Type B pancreatic cell (in vitro differentiated cells): ENCODE measurements at places on chromosomes 4 and X. TPM values are rescaled to one million over a fixed set of nuclear protein-coding genes. Genes with fewer than 3 reads are reported as not detected.

DNA sequence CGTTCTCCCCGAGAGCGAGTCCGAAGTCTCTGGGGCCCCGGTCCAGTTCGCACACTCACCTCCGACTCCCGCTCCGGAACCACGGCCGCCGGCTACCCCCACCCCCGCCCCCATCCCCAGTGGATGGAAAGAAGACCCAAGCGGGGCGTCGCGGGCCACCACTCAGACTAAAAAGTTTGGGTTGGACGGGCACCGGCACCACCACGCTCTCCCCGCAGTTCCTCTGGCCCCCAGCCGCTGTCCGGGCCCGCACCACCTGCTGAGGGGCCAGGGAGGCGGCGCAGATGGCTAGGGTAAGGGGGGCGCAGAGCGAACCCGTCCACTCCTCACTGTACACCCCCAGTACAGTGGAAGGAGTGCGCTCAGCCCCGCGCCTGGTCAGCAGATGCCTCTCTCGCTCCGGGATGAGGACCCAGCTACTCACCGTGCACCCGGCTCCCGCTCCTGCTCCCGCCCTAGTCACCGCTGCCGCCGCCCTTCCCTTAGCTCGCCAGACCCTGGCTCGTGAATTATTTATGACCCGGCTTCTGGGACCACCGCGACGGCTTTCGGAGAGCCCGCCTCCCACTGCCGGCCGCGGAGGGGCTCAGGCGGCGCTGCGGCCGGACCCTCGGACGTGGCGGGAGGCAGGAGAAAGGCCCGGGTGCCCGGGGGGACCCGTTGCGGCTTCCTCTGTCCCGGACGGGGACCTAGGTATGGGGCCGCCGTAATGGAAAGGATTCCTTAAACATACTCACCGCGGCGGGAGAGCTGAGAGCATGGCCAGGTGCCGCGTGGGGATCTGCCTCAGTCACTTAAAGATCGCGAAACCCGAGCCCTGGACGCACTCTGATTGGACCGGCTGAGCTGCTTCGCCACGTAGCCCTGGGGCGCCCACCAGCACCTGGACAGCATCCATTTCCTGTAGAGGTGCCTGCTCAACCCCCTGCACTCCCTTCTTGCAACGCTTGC, at the start of gene PROM1:
TSS of gene PROM1 (minus strand) at position 783 of the 951 bp plus-strand sequence. CDS start 8,117 bp downstream, outside the sequence.
- H3K4me3 ChIP-seq: peak within 1 kb of the TSS; percentile 90
- H3K4me1 ChIP-seq: peaks cover 24% of the 10 kb centered on the region
- peaks cover 65% of the 10 kb centered on the region for H3K27me3 ChIP-seq
- peak; percentile 72 for DNase-seq
- H3K27ac ChIP-seq: peak within 1 kb of the TSS; percentile 80
- no peaks in the 10 kb centered on the region for H3K36me3 ChIP-seq

DNA sequence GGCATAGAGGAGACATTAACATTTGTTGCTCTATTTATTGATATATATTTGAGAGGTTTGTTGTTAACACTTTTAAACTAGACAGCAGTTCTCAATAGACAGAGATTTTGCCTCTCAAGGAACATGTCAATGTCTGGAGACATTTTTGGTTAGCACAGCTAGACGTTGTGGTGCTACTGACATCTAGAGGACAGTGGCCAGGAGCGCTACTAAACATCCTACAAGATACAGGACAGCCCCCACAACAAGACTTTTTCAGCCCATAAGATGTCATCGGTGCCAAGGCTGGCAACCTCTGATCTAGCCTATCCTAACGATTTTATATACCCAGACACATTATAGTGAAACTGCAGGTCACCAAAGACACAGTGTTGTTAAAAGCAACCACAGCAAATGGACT, 18.4 kb upstream of the CTSO start:
- no peak overlapping the region for H3K4me3 ChIP-seq
- H3K27me3 ChIP-seq: no peaks in the 10 kb centered on the region

- DNase-seq: no peak
- no peaks in the 10 kb centered on the region for H3K36me3 ChIP-seq
- H3K4me1 ChIP-seq: peaks cover 5% of the 10 kb centered on the region
- peaks cover 18% of the 10 kb centered on the region for H3K27me3 ChIP-seq
- H3K27ac ChIP-seq: no peak overlapping the region
Measured at GRCh38 chr4:1569461-1570151, 114.5 kb downstream of the FAM53A start.

- H3K27ac ChIP-seq: peak within 1 kb of the TSS; percentile 91
- peaks cover 56% of the 10 kb centered on the region for H3K4me1 ChIP-seq
- H3K4me3 ChIP-seq: peak within 1 kb of the TSS; percentile 93
- peaks cover 11% of the 10 kb centered on the region for H3K27me3 ChIP-seq
Measured at GRCh38 chr4:185811509-185812364, at the start of gene SORBS2. Gene SORBS2, minus strand, starts transcription at chr4:185812194. Its CDS starts 121,623 bp downstream, at chr4:185690571.

DNA sequence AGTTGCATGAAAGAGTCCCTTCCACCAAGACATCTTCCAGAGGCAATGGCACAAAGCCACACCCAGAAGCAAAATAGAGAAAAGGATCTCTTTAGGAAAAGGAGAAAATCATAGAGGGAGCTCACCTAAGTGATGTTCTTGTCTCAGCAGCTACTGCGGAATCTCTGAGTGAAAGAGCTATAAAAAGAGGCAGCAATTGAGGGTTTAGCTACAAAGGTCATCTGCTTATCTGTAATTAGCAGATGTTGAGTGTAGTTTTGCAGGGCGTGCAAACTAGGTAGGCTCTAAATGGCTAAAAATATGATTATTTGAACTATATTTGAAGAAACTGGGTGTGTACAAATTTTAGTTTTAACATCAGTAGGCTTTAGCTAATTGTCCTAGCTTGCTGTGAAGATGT, 276.0 kb downstream of the HS3ST1 start:
- H3K4me3 ChIP-seq: no peak overlapping the region
- no peak overlapping the region for H3K27ac ChIP-seq
- DNase-seq: no peak
- H3K4me1 ChIP-seq: peaks cover 16% of the 10 kb centered on the region
- H3K36me3 ChIP-seq: no peaks in the 10 kb centered on the region
- no peaks in the 10 kb centered on the region for H3K27me3 ChIP-seq

- peaks cover 31% of the 10 kb centered on the region for H3K4me1 ChIP-seq
- H3K36me3 ChIP-seq: no peaks in the 10 kb centered on the region
- no peak overlapping the region for H3K4me3 ChIP-seq
- H3K27me3 ChIP-seq: peaks cover 24% of the 10 kb centered on the region
- no peak overlapping the region for H3K27ac ChIP-seq
- DNase-seq: no peak
Measured at GRCh38 chr4:52370576-52370975, 288.5 kb downstream of the USP46 start.

The NKX3-2 gene
- 0.79 and 6.0 TPM in 2 replicates for total RNA-seq

- H3K27me3 ChIP-seq: peaks cover 3% of the 10 kb centered on the region
- no peak overlapping the region for H3K4me3 ChIP-seq
- H3K27ac ChIP-seq: no peak overlapping the region
- no peak for DNase-seq
- H3K4me1 ChIP-seq: peaks cover 24% of the 10 kb centered on the region
Measured at GRCh38 chr4:109078724-109079123, 223.7 kb downstream of the COL25A1 start.

- H3K27me3 ChIP-seq: no peaks in the 10 kb centered on the region
- peaks cover 3% of the 10 kb centered on the region for H3K4me1 ChIP-seq
- no peaks in the 10 kb centered on the region for H3K36me3 ChIP-seq
- peak overlapping the region; percentile 72 for H3K4me3 ChIP-seq
- no peak for DNase-seq
- H3K27ac ChIP-seq: peak overlapping the region; percentile 66
Measured at GRCh38 chrX:2503591-2504500, 3.1 kb upstream of the DHRSX start.

The TLR10 gene
- total RNA-seq: 0.22 and 0.81 TPM in 2 replicates

DNA sequence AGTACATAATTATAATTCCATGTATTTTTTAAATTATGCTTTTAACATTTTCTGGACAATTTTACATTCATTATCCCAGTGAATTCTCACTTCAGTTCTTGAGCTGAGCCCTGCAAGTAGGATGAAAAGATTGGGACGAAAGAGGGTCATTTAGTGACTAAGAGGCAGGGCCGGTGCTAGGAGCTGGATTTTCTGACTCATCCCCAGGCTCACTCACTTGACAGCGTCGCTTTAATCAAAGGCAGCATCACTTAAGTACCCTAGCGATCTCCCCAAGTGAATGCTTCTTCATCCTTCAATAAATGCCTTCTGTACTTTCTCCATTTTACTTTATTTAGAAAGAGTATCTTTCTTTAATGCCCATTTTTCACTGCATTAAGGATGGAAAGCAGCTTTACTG, 263.6 kb downstream of the HS3ST1 start:
- H3K27ac ChIP-seq: no peak overlapping the region
- no peaks in the 10 kb centered on the region for H3K36me3 ChIP-seq
- H3K4me3 ChIP-seq: no peak overlapping the region
- H3K27me3 ChIP-seq: no peaks in the 10 kb centered on the region
- no peaks in the 10 kb centered on the region for H3K4me1 ChIP-seq
- no peak for DNase-seq

The PAGE4 gene
- total RNA-seq: not detected in 2 replicates

GRCh38 chr4:53366301-53366716, 448 bp upstream of the SCFD2 start:
- H3K4me1 ChIP-seq: peaks cover 28% of the 10 kb centered on the region
- H3K36me3 ChIP-seq: no peaks in the 10 kb centered on the region
- DNase-seq: no peak
- H3K4me3 ChIP-seq: peak overlapping the region; percentile 96
- peaks cover 37% of the 10 kb centered on the region for H3K27me3 ChIP-seq

GRCh38 chrX:23898412-23898959, 9.3 kb downstream of the APOO start:
- no peak overlapping the region for H3K4me3 ChIP-seq
- peaks cover 24% of the 10 kb centered on the region for H3K4me1 ChIP-seq
- no peak for DNase-seq
- H3K27ac ChIP-seq: peak overlapping the region; percentile 68
- no peaks in the 10 kb centered on the region for H3K27me3 ChIP-seq
- peaks cover 6% of the 10 kb centered on the region for H3K36me3 ChIP-seq

GRCh38 chr4:3201718-3202702, 46.9 kb upstream of the MSANTD1 start:
- H3K27ac ChIP-seq: peak overlapping the region; percentile 48
- H3K27me3 ChIP-seq: no peaks in the 10 kb centered on the region
- H3K4me3 ChIP-seq: no peak overlapping the region

DNA sequence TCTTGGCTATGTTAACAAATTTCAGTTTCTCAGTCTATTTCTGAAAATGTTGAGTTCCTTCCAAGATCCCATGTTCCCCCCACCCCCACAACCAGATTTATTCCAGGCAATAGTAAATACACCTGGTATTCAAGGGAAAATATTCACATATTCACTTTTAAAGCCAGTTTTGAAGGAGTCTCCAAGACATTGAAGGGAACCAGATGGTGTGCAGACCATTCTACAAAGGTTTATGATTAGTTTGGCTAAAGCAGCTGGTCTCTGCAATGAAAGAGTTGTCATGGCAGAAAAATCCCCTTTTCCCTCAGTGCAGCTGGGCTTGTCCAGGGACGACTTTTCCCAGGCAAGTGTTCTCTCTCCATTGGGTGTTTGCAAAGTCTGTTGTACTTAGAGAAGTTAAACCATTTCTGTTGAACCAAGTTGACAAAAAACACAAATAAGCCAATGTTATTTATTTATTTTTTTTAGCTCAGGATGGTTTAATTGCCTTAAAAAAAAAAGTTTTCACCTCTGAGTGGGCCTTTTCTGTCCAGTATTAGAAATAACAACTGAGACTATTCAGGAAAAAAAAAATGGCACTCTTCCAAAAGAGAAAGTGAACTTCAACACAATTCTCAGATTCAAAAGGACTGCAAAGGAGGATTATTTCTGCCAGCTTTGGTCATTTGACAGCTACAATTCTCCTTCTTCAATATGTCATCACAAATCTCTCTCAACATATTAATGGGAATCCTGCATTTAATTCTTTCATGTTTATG, 410.6 kb downstream of the IL1RAPL1 start:
- H3K27ac ChIP-seq: no peak overlapping the region
- H3K4me3 ChIP-seq: no peak overlapping the region
- no peaks in the 10 kb centered on the region for H3K27me3 ChIP-seq
- peaks cover 6% of the 10 kb centered on the region for H3K4me1 ChIP-seq
- no peaks in the 10 kb centered on the region for H3K36me3 ChIP-seq
- DNase-seq: no peak

The PLXNB3 gene
- 1.2 and 1.4 TPM in 2 replicates for total RNA-seq

The MAPK10 gene
- total RNA-seq: 7.9 and 19.1 TPM in 2 replicates

The SUPT20HL1 gene
- total RNA-seq: not detected in 2 replicates

GRCh38 chrX:30835373-30835772, 53.7 kb downstream of the TAB3 start:
- H3K27ac ChIP-seq: no peak overlapping the region
- no peak overlapping the region for H3K4me3 ChIP-seq
- H3K36me3 ChIP-seq: peaks cover 21% of the 10 kb centered on the region
- DNase-seq: no peak

DNA sequence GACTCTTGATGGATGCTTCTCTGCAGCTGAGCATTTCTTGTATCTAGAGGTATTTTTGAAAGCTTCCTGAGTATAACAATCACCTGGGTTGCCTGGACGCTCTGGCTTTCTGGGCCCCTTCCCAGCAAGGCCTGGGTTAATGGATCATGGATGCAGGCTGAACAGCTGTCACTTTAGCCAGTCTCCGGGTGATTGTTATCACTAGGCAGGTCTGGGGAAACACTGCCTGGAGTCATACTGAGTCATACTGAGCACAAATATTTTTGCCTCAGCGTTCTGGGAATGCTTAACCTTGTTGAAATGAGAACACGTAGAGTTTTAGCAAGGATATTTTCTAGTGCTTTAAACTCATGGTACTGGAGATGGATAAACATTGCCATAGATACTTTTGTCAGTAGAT, 102.6 kb downstream of the PHEX start:
- H3K4me1 ChIP-seq: peaks cover 22% of the 10 kb centered on the region
- peak overlapping the region; percentile 67 for H3K4me3 ChIP-seq
- peak overlapping the region; percentile 97 for H3K27ac ChIP-seq
- H3K27me3 ChIP-seq: no peaks in the 10 kb centered on the region
- no peak for DNase-seq
- H3K36me3 ChIP-seq: no peaks in the 10 kb centered on the region

DNA sequence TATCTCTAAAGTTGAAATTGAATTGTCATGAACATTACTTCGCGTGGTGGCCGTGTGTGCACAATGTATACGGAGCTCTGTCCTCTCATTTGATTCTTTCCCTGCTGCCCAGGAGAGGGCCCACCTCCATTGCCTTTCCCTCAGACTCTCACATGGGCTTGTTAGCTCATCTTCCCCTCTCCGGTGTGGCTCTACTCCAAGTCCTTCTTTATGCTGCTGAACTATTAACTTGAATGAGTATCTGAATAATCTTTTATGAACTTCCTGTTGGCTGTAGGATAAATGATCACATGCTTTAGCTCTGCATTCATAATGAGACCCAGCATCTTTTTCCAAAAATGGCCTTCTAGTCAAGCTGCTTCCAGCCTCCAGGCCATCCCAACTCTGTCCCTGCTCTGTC, 68.8 kb upstream of the CLNK start:
- H3K36me3 ChIP-seq: no peaks in the 10 kb centered on the region
- H3K27ac ChIP-seq: no peak overlapping the region
- H3K4me1 ChIP-seq: no peaks in the 10 kb centered on the region
- no peak overlapping the region for H3K4me3 ChIP-seq
- no peaks in the 10 kb centered on the region for H3K27me3 ChIP-seq

The SEC24D gene
- 53.9 and 87.6 TPM in 2 replicates for total RNA-seq

The L1CAM gene
- total RNA-seq: 2.9 and 12.6 TPM in 2 replicates

The FAM47E gene
- total RNA-seq: 3.8 and 5.4 TPM in 2 replicates

The TSPAN7 gene
- total RNA-seq: 21.8 and 33.6 TPM in 2 replicates

The UGT2A1 gene
- total RNA-seq: not detected in 2 replicates
